Transverse colon (tissue), 4 donors: ENCODE measurements at places on chromosomes 1 and 21. TPM values are rescaled to one million over a fixed set of nuclear protein-coding genes. Genes with fewer than 3 reads are reported as not detected.

POGZ gene
- total RNA-seq = 61.4 TPM

ANGPTL1 gene
- 16.1 TPM for total RNA-seq

LCE2C gene
- total RNA-seq = not detected

DNA sequence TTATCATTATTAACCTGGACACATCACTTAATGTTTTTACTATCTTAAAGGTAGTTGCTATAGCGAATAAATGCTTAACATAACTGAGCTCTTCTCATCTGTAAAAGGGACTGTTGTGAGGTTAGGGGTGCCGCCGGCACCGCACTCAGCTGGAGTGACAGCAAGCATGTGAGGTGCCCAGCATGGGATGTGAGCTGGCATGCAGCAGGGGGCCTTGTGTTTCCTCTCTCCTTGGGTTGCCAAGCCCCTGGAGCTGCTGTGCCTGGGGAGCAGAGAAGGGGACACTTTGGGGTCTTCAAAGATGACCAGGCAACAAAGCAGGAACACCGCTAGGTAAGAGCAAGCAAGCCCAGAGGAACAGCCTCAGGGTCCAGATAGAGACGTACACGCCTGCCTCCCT lies 2.1 kb upstream of the ZC3H12A start:
- peaks cover 26% of the 10 kb centered on the region for H3K4me1 ChIP-seq
- H3K27ac ChIP-seq = peak overlapping the region; percentile 97
- no peaks in the 10 kb centered on the region for H3K36me3 ChIP-seq
- H3K4me3 ChIP-seq = no peak overlapping the region
- no peaks in the 10 kb centered on the region for H3K27me3 ChIP-seq

DNA sequence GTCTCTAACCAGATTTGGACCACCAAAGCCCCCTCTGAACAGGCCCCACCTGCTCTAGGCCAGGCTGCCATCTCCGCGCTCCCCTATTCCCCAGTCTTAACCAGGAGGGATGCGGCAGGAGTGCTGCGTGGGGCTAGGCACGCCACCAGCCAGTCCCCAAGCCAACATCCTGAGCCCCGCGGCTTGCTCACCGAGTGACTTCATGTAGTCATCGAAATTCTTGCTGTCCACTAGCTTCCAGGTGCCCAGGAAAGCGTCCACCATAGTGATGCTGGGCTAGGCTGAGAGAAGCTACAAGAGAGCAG lies 173 bp downstream of the FABP3 start:
- H3K27ac ChIP-seq = peak overlapping the region; percentile 80
- H3K4me1 ChIP-seq = peaks cover 48% of the 10 kb centered on the region
- no peaks in the 10 kb centered on the region for H3K36me3 ChIP-seq
- DNase-seq = no peak
- H3K4me3 ChIP-seq = no peak overlapping the region

- H3K4me3 ChIP-seq = no peak overlapping the region
- H3K36me3 ChIP-seq = no peaks in the 10 kb centered on the region
- no peak overlapping the region for H3K27ac ChIP-seq
These were observed 252.2 kb downstream of the SMYD3 start for GRCh38 chr1:246254854-246255253.
